CD4-positive, alpha-beta T cell treated with Interleukin-2 at 100 ng/mL for 4 hours (primary cell): ENCODE measurements at places on chromosomes 7 and 10.
A peak's percentile ranks its signal among the peaks of the same experiment; 100 is the strongest.

GRCh38 chr7:98192781-98193457, 18.3 kb upstream of the BHLHA15 start:
- no peak for DNase-seq

DNA sequence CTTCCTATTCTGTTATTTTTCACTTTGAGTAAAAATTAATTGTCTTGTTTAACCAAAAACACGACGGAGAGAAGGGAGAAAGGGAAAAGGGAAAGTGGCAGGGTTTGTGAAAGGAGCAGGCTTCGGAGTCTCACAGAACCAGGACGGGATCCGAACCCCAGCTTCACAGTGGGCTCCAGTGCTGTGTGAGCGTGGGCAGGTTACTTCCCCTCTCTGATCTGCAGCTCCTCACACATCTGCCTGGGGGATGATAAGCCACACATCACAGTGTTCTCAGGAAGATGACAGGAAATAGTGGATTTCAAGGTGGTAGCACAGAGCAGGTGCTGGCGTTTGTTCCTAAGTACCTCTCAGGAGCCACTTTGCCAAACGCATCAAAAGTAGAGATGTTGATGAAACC, 94.2 kb upstream of the GPR26 start:
- DNase-seq, result no peak

- DNase-seq, result no peak
Observed at GRCh38 chr7:42627101-42627500, 284.8 kb downstream of the C7orf25 start.

DNA sequence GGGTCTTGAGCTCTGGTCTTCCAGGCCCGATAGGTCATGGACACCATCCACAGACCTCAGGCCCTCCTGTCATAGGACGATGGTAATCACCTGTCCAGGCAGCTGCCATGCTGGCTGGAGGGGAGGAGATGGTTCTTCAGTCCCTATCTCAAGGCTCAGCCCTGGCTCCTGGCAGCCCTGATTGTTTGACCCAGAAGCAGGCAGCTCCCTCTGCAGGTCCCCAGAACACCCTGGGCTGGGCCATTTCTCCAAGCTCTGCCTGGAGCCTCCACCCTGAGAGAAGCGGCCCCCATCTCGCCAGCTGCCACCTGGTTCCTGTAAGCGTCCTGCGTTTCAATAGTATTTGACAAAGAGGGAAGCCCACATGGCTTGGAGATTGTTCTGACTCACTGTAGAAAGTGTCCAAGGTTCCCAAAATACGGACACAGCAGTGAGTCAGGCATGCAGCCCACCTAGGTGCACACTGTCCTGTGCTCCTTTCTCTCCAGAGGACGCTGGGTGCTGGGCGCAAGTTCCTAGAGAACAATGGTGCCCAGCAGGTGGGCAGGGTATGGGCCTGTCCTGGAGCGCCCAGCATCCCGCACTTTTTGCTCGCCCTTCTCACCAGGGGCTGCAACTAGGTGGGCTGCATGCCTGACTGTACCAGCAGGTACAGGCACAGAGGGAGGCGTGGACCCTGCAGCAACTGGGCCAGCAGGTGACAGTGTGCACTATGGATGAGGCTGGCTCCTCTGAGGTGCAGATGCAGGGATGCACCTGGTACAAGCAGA, 72.4 kb upstream of the EBF3 start:
- DNase-seq, result no peak

DNA sequence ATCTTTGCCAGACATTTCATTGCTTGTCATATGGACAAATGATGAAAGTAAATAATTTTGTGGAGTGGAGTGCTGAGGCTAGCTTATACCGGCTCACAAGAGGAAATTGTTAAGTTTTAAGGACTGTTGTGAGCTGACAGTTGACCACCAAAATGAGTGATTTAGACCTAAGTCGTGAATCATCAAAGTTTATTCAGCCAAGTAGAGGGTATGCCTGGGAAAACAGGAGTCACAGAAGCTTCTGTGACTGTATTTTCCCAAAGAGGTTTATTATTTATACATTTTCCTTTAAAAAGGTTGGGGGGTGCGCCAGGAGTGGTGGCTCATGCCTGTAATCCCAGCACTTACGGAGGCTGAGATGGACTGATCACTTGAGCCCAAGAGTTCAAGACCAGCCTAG, 21.8 kb downstream of the MRPS24 start:
- no peak for DNase-seq

DNA sequence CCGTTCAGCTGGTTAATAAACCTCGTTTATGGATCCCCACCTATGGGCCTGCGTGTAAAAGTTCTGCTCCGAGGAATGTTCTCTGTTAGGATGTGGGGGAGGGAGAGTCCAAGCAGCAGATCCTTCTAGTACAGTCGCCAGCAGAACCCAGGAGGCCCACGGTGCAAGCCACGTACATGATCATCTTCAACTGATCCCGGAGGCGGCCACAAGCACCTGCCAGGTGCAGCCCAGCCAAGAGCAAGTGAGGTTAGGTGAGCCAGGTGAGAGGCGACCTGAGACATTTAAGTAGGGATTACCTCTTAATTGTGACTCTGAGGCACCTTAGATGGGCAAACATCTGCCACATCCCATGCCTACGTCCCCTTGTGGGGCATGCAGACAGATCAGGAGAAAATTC, 18.0 kb upstream of the FGFR2 start:
- DNase-seq, result no peak

DNA sequence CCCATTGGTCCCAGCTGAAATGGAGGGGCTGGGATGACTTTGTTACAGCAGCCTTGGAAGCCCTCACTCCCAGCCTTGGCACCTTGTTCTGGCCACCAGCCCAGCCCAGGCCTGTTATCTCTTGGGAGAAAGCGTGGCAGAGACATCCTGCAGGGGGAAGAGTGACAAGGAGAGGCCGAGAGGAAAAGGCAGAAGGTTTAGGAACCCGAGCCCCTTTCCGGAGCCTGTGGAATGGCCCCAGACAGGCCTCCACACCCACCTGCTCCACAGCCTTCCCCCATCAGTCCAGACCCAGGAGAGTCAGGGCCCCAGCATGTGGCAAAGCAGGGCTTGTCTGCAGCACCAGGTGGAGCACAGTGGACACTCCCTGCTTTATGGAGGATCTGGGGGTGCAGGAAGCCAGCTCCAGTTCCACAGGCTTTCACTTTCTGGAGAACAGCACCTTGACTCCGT, 24.1 kb upstream of the TRIM8 start:
- DNase-seq, result no peak

DNA sequence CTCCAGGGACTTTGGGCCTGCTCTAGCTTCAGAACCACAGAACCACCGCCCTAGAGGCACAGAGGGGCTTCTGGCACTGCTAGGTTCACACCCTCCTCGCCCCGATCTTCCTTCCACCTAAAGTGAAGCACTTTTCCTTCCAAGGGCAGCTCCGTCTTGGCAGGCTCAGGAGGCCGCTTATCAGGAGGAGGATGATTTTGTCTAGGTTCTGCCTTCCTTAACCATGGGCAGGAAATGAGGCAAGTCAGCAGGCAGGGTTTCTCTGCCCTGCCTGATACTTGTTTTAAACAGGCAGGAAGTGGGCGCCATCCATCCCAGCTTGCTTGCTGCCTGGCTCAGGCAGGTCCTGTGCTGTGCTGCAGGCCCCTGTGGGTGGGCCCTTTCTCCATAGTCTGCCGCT, 8.3 kb upstream of the ATP6V0E2 start:
- DNase-seq, result peak; percentile 67

- no peak for DNase-seq
Observed at GRCh38 chr7:26372704-26373103, 81.0 kb downstream of the SNX10 start.

- no peak for DNase-seq
Observed at GRCh38 chr10:76002262-76002854, 570.9 kb downstream of the LRMDA start.

DNA sequence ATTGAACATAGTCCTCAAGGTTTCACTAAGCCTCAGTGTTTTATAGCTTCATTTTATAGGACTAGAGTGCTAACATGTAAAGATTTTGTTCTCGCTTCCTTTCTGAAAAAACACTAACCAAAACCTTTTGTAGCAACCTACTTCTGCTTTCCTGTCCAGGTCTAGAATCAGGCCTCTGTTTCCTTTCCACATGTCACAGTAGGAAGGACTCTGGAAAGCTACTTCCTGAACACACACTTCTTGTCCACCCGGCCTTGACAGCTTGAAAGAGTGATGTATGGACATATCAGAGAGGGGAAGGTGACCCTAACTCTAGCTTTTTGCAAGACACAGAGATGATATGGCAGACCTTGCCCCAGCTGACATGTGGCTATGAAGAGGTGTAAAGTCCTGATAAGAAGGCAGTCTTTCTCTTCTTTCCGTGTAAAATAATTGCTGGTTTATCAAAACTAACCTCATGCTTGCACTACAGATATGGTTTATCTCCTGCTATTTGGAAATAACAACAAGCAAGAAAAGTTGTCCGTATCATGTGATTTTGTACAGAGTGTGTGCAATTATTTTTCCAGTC, 175.4 kb downstream of the SKAP2 start:
- no peak for DNase-seq

DNA sequence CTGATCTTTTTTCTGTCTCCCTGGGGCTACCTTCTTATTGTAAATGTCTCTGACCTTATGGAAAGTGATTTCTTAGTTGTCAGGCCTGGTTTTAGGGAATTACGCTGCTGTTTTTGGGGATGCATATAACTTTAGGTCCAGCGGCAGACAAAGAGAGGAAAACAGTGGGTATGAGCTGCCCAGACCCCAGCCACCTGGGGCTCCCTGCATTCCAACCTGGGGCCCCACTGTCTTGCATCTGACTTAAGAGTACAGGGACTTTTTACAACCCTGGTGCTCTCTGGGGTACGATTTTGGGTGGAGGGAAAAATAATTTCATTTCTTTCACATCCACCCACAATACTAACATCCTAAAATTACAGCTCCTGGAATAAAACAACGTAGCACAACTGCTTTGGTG, 119.4 kb downstream of the PRPF18 start:
- DNase-seq, result no peak

DNA sequence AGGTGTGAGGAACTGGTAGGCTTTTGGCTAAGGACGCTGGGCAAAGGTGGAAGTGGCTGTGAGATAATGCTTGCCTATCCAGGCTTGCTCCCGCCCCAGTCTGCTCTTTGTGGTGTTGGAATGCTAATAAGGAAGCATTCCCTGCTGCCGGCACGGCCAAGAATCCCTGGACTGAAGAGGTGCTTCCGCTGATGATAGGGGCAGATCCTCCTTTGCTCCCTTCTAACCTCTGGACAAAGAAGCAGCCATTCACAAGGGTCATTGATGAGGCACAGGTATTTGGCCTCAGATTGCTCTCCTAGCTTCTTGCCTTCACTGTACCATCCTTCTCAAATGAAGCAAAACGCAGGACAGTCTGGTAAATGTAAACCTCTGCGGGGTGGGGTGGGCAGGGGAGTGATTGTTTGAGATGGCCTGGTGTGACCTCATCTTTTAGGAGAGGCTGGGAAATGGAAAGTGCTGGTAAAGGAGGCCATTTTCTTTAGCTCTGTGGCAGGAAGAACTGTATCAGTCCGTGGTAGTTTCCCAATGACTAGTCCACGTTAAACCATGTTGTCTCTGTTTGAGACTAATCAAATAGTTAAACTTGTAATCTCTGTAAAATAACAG, 1.7 kb downstream of the PGAM1 start:
- DNase-seq, result peak; percentile 35

DNA sequence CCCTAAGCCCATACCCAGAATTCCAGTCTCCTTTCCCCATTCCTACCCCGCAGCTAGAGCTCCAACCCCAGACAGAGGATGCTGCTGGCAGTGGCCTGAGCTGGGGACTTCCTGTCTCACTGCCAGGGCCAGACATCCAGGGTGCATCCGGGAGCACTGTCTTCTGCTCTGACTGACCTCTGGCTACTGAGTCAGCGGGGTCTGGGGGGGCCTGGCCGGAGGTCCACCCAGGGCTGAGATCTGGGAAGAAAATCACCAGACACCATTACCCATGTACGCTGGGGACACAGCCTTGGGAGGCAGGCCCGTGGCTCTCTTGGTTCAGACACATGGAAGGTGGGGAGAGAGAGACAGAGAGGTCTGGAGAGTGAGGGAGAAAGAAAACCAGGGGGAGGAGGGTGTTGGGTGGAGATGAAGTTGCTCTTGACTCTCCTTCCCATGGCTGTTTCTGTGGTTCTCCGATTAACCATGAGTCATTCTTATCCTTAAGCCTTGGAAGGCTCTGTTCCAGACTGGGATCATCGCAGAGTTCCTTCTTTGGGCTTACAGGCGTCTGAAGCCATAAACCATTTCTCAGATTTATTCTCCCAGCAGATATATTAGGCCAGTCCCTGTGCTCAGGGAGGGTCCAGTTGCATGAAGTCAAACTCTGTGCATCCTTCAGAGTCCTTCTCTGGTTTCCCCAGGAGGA, 23.6 kb downstream of the TSPAN15 start:
- DNase-seq, result no peak

DNA sequence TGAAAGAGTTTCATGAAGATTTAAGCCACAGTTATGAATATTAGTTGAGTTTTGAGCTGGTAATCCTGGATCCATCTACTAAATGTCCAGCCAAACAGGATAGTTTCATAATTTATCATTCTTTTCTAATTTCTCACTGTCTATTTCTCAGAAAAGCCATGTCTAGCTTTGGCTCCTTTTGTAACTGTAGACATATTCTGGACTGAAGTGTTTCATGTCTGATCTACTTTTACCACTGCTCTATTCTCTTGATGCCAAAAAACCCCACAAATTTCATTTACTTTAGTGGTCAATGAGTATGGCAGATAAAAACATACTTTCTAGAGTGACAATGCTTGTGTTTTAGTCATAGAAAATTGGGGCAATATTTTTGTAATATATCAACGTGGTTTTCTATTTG, 61.2 kb downstream of the ICA1 start:
- DNase-seq, result no peak
